NCI-H446 treated with DMSO at 0.1 percent for 48 hours (cell line): ENCODE measurements at places on chromosomes 12 and 14.

DNA sequence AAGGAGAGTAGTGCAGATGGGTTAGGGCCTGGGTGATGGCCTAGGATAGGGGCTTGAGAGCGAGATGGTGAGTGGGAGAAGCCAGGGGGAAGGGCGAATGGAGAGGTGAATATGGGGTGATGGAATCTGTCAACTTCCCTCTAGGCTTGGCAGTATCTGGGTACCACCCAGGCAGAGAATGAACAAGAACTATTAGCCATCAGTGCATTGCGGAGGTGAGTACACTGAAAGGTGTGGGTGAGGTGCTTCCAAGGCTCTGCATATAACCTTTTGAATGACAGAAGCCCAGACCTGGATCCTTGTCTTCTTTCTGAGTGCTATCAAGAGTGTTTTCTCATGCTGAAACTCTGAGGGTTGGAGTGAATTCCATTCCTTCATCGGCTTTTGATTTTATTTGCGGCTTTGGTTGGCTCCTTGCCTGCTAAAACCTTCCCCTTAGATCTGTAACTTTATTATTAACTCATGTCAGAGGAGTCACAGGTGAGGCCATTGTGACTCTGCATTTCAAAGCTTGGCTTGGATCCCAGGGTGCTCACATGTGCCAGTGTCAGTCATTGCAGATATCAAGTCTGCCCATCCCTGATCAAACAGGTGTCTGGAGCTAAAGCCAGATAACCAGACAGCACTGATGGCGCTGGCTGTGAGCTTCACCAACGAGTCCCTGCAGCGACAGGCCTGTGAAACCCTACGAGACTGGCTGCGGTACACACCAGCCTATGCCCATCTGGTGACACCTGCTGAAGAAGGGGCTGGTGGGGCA lies 18.6 kb downstream of the PEX5 start:
- DNase-seq: no peak

DNA sequence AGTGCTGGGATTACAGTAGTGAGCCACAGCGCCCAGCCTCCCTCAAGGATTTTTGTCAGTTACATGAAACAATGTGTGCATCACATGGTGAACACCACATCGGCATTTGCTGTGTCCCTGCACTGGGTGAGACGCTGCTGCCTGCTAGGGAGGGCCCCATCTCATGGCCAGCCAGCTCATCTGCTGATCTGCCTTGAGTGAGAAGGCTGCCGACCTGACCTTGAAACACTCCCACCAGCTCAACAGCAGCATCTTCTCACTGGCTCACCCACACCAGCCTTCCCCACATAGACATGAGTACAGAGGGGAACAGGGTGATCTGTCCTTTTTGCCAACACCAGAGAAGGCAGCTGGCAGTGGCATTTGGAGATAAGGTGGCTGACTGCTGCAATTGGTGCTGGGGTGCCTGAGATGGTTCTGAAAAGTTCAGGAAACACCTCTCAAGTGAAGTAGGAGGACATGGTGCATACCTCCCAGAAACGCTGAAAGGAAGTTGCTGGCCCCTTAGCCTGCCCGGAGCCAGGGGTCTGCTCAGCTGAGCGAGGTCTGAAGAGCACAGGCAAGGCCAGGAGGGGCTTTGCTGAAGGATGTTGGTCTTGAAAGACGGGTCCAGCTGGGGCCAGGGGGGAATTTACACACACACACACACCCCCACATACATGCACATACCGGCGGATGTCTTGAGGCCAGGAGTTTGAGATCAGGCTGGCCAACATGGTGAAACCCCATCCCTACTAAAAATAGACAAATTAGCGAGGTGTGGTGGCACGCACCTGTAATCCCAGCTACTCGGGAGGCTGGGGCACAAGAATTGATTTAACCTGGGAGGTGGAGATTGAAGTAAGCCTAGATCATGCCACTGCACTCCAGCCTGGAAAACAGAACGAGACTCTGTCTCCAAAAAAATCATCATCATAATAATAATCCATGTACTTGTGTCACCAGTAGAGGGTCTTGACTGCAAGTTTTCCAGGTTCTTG lies 14.3 kb upstream of the PPP1R13B start:
- no peak for DNase-seq

GRCh38 chr12:109950625-109951024 lies 45.5 kb downstream of the GIT2 start:
- DNase-seq: no peak

DNA sequence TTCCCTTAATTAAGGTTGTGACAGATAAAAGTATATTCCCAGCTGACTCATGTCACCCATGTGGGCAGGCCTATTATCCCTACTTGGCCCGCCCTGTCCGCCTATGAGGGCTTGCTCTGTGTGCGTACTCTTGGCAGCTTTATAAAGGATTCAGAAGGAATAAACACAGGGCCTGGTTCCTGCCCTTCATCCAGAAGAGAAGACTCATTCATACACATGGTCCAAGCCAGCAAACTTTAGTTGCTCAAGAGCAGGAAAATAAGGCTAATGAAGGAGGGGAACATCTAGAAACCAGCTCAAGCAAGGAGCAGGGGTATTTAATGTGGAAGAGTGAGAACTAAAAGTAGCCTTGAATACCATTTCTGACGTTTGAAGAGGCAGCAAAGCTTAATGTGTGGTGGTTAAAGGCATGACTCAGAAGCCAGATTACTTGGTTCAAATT lies 141.9 kb downstream of the CRADD start:
- peak; percentile 61 for DNase-seq

DNA sequence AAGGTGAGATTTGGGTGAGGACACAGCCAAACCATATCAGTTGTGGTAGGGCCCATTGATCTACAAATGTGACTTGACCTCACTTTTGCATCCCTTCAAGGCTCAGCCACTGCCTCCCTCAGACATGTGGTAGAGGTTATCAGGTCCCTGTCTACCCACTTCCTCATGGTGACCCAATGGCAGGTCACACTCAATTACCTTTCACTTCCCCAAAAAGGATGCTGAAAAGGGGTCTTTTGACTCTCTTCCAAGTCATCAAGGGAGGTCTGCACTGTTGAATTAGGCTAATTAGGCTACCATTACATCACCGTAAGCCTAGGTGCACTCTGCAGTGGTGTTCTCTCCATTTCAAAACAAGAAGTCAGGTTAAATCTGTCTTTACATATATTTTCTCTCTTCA lies 22.6 kb upstream of the DRAM1 start:
- no peak for DNase-seq

- no peak for DNase-seq
These were observed 143.3 kb upstream of the AVPR1A start for GRCh38 chr12:63294327-63294632.
